ENCODE measurements at places on chromosomes 16 and 17.

- DNase-seq = no peak
- H3K4me3 ChIP-seq = no peak overlapping the region
- no peaks in the 10 kb centered on the region for H3K4me1 ChIP-seq
- H3K36me3 ChIP-seq = no peaks in the 10 kb centered on the region
- H3K27ac ChIP-seq = no peak overlapping the region
Observed at GRCh38 chr17:66420961-66421371, 118.6 kb downstream of the PRKCA start.

- DNase-seq = no peak
- no peaks in the 10 kb centered on the region for H3K36me3 ChIP-seq
- no peaks in the 10 kb centered on the region for H3K27me3 ChIP-seq
- peak overlapping the region; percentile 76 for H3K27ac ChIP-seq
- H3K4me1 ChIP-seq = peaks cover 54% of the 10 kb centered on the region
Observed at GRCh38 chr17:2089021-2089422, 34.1 kb downstream of the HIC1 start.

DNA sequence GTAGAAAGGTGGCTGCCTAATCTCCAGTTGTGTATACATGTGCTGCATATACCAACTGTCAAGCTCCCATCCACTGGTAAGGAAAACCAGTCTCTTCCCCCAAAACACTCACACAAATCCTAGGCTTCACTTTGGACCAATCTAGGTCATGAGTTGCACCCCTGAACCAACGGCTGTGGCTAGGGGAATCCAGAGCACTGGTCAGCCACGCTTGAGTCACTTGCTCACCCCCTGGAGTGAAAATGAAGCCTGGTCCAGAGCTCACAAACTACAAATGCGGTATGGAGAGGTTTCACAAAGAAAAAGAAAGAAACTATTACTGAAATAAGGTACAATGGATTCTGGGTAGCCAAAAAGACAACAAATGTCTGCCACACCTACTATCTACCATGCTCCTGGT, 66.1 kb upstream of the NLK start:
- no peaks in the 10 kb centered on the region for H3K36me3 ChIP-seq
- H3K27me3 ChIP-seq = no peaks in the 10 kb centered on the region
- no peak for DNase-seq
- peaks cover 12% of the 10 kb centered on the region for H3K4me1 ChIP-seq
- H3K4me3 ChIP-seq = no peak overlapping the region

DNA sequence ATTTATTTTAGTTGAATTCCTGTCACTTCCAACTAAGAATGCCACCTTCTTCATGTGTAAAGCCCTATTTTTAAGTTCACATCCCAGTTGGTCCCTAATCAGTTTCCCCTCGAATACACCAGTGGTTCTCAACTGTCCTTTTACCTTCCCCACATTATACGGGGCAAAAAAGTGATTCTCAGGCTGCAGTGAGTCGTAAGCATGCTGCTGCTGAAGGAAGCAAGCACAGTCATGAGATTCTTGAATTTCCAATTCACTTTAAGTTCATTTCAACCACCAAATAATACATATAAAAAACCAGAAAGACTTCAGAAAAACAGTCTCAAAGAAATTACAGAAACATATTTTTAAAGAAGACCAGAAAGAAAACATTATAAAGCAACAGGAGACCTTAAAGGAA, 47.9 kb downstream of the UBE2G1 start:
- peaks cover 29% of the 10 kb centered on the region for H3K4me1 ChIP-seq
- H3K36me3 ChIP-seq = no peaks in the 10 kb centered on the region
- H3K4me3 ChIP-seq = no peak overlapping the region
- no peak overlapping the region for H3K27ac ChIP-seq

DNA sequence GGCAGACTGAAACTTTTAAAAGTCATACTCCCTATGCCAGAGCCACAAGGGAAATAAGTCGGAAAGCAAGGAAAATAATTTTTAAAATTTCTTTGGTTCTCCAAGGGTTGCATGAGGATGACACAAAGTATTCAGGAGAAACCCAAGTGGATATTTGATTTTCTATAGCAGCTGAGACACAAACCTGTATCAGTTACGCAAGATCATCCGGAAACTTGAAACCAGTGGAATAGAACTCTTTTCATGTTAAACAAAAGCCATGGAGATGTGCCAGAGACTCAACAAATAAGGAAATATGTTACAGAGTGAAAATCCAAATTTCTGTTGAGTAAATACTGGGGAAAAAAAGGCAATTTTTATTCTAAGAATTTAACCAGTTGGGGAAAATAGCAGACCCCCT, 294.7 kb downstream of the KIF2B start:
- no peak overlapping the region for H3K4me3 ChIP-seq
- H3K27me3 ChIP-seq = no peaks in the 10 kb centered on the region

GRCh38 chr16:12271006-12271405, 294.5 kb downstream of the SNX29 start:
- no peaks in the 10 kb centered on the region for H3K4me1 ChIP-seq
- H3K27me3 ChIP-seq = no peaks in the 10 kb centered on the region
- DNase-seq = peak; percentile 45

GRCh38 chr17:77111934-77112296, 28.9 kb upstream of the SEC14L1 start:
- no peak for DNase-seq
- H3K27me3 ChIP-seq = no peaks in the 10 kb centered on the region
- no peaks in the 10 kb centered on the region for H3K36me3 ChIP-seq
- peaks cover 34% of the 10 kb centered on the region for H3K4me1 ChIP-seq

DNA sequence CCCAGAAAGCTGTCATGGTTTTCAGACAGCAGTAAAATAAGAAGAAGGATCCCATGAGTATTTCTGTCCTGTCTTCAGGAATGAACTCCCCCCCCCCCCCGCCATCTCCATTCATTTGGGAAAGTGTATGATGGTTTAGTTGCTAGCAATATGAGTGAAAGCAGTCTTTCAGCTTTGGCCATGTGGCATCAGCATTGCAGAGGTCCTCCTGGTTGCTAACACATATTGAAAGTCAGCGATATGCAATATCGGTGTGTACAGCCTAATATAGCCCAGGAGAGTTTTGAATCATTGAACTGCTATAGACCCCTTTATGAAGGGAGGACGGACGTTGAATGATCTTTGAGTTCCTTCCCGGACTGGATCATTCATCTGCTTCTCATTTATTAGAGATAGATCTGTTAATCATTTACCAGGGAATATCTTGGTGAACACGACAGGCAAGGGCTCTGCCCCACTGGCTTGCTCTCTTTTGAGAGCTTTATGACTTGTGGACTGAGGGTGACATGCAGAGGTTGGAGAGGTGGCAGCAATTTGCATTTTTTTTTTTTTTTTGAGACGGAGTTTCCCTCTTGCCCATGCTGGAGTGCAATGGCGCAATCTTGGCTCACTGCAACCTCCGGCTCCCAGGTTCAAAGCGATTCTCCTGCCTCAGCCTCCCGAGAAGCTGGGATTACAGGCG, 25.2 kb downstream of the DEF8 start:
- peaks cover 21% of the 10 kb centered on the region for H3K4me1 ChIP-seq
- DNase-seq = no peak
- H3K36me3 ChIP-seq = no peaks in the 10 kb centered on the region
- H3K27ac ChIP-seq = no peak overlapping the region
- peak overlapping the region; percentile 82 for H3K4me3 ChIP-seq

- no peaks in the 10 kb centered on the region for H3K36me3 ChIP-seq
- H3K4me1 ChIP-seq = peaks cover 28% of the 10 kb centered on the region
- H3K27ac ChIP-seq = peak overlapping the region; percentile 67
- no peaks in the 10 kb centered on the region for H3K27me3 ChIP-seq
- DNase-seq = peak; percentile 28
Observed at GRCh38 chr16:49578435-49579024, 204.9 kb downstream of the C16orf78 start.

GRCh38 chr16:81204798-81205680, 33.5 kb upstream of the BCO1 start:
- no peaks in the 10 kb centered on the region for H3K4me1 ChIP-seq
- H3K36me3 ChIP-seq = no peaks in the 10 kb centered on the region
- H3K27ac ChIP-seq = no peak overlapping the region

DNA sequence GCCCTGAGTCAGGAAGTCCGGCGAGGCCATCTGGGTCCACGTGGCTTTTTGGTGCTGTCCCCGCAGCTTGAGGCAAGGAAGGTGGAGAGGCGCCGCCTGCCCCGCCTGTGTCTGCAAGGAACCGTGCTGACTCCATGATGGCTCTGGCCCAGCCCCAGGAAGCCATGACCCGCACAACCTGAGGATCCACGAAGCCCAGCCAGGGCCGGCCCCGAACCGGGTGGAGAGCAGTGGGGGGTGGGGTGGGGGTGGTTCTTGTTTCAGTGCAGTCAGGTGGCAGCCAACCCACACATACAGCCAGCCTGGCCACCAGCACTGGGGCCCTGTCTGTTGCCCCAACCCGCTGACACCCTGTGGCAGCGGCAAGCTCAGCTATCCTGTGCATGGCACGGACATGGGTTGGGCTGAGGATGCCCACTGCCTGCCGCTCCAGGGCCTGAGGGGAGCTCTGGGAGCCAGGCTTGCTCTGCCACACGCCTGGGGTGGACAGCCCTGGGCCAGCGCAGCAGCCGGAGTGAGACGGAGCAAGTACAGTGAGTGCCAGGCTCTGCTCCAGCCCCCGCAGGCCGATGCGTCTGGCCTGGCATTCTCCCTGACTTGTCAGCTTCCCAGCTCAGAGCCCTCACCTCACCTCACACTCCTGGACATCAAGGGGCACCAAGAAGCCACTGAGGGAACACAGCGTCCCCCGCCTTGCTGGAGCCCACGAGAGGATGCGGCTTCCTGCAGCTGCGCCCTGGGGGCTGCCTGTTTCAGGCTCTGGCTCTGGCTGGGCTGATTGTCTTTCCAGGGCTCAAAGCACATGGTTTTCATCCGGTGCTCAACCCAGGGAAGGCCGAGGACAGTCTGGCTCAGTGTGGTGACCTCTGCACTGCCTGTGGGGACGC, 68.8 kb downstream of the LMF1 start:
- peak; percentile 56 for DNase-seq
- H3K27me3 ChIP-seq = no peaks in the 10 kb centered on the region
- H3K4me1 ChIP-seq = peaks cover 2% of the 10 kb centered on the region
- H3K36me3 ChIP-seq = no peaks in the 10 kb centered on the region
- no peak overlapping the region for H3K27ac ChIP-seq
- no peak overlapping the region for H3K4me3 ChIP-seq

DNA sequence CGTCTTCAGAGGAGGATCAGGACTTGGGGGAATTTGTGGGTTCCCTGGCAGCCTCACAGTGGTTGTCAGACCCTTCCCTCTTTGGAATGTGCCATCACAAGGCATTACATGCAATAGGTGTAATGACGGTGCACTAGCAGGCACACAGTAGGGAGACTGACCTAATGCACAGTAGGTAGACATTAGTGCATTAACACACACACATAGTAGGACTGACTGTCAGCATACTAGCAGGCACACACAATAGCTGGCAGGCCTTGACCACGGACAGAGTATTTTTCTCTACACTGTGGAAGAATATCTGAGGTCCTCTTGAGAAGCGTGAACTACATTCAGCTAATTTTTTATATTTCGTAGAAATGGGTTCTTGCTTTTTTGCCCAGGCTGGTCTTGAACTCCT, 10.9 kb upstream of the UBALD2 start:
- H3K4me1 ChIP-seq = peaks cover 1% of the 10 kb centered on the region
- no peaks in the 10 kb centered on the region for H3K27me3 ChIP-seq
- peak; percentile 7 for DNase-seq
- no peak overlapping the region for H3K4me3 ChIP-seq
- H3K36me3 ChIP-seq = no peaks in the 10 kb centered on the region
- no peak overlapping the region for H3K27ac ChIP-seq

DNA sequence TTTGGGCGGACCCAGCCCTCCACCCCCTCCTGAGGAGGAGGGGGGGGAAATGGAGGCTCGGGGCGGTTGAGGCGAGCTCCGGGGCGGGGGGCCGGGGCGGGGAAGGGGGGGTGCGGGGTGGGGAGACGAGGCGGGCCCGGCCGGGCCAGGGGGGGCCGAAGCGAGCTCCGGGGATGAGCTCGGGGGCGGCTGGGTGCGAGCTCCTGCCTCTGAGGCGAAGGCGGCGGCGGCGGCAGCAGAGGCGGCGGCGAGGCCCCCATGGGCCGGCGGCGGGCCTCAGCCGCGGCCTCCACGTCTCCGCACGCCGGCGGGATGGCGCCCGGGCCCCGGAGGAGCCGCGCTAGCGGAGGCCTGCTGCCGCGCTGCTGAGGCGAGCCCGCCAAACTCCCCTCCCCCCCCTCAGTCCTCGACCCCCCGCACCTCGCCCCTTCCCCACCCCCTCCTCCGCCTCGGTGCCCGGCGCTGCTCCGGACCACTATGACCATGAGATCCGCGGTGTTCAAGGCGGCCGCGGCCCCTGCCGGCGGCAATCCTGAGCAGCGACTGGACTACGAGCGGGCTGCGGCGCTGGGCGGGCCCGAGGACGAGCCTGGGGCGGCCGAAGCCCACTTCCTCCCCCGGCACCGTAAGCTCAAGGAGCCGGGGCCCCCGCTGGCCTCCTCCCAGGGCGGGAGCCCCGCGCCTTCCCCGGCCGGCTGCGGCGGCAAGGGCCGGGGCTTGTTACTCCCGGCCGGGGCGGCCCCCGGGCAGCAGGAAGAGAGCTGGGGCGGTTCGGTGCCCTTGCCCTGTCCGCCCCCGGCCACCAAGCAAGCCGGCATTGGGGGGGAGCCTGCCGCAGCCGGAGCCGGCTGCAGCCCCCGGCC, 596 bp downstream of the MSL1 start:
- no peaks in the 10 kb centered on the region for H3K36me3 ChIP-seq
- peaks cover 18% of the 10 kb centered on the region for H3K4me1 ChIP-seq
- DNase-seq = peak; percentile 59
- no peaks in the 10 kb centered on the region for H3K27me3 ChIP-seq
- H3K4me3 ChIP-seq = peak overlapping the region; percentile 98
